Type B pancreatic cell (in vitro differentiated cells): ENCODE measurements at places on chromosomes 2 and 18.

DNA sequence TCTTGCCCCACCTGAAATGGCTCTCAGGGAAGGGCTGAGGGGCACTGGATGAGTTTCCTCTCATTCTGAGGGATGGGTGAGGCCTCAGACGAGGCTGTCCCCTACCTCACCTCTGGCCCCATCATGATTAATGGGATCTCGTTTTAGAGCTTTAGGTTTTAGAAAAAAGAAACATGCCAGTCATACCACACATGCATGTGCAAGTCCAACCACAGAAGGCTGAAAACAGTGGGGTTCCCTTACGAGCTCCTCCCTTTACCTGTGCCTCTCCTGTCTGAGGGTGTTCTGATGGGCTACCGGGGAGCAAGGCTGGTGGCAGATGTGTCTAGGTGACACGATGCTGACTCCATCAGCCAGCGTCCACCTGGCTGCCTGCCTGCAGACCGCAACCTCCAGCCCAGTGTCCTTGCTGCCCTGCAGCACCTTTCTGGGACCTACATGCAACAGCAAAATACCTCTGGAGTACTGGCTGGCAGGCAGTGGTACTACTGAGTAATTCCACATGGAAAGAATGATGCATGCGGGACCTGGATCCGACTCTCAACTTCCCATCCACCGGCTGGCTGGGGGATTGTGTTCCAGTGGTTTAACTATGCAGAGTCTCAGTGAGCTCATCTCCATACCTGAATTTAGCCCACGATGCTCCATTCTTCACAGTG lies 9.1 kb upstream of the LYPD6B start:
- DNase-seq: no peak

DNA sequence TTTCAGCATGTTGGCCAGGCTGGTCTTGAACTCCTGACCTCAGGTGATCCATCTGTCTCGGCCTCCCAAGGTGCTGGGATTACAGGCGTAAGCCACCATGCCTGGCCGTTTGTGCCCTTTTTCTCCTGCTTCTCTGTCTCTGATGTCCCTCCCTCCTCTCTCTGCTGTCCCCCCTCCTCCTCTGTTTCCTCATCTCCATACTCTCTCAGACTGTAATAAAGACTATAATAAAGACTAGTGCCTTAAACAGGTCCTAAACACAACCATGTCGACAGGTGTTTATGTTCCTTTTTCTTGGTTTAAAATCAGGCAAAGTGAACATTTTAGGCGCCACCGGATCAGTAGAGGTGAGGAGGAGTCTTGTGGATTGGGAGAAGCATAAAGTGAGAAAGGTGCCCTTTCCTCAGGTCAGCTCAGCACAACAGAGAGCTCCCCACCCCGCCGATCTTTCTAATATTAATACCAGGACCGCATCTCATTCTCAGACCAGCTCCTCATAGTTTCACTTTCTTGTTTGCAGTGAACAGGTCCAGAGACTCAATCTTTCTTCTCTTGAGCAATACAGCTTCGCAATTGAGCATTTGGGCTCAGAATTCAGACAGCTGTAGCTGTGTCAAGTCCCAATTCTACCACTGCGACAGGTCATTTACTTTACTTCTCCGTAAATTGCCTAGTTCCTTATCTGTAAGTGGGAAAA lies 23.7 kb downstream of the TIMM21 start:
- no peak for DNase-seq

DNA sequence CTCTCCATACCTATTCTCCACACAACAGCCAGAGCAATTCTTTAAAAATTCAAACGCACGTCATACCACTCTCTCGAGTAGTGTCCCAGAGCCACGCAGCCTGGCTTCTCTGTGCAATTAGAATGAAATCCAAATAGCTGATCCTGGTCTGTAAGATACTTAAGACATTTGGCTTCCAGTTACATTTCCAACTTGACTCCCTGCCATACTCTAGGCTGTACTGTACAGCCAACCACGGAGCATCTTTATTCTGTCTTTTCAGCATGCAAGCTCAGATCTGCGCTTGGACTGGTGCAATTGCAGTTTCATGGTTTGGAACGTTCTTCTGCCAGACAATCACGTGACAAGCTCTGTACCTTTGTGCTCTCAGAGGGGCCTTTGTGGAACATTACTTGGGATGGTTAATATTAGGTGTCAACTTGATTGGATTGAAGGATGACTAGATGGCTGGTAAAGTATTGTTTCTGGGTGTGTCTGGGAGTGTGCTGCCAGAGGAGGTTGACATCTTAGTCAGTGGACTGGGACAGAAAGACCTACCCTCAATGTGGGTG lies 325.6 kb downstream of the SOX11 start:
- no peak for DNase-seq

GRCh38 chr2:37665043-37665442 lies 6.4 kb downstream of the CDC42EP3 start:
- no peak for DNase-seq

- DNase-seq: no peak
Measured at GRCh38 chr18:14031053-14031452, 101.2 kb downstream of the ZNF519 start.

- no peak for DNase-seq
Measured at GRCh38 chr2:98868548-98869271, 67.3 kb downstream of the CRACDL start.

GRCh38 chr2:190113000-190113399 lies 50.5 kb upstream of the MSTN start:
- no peak for DNase-seq

DNA sequence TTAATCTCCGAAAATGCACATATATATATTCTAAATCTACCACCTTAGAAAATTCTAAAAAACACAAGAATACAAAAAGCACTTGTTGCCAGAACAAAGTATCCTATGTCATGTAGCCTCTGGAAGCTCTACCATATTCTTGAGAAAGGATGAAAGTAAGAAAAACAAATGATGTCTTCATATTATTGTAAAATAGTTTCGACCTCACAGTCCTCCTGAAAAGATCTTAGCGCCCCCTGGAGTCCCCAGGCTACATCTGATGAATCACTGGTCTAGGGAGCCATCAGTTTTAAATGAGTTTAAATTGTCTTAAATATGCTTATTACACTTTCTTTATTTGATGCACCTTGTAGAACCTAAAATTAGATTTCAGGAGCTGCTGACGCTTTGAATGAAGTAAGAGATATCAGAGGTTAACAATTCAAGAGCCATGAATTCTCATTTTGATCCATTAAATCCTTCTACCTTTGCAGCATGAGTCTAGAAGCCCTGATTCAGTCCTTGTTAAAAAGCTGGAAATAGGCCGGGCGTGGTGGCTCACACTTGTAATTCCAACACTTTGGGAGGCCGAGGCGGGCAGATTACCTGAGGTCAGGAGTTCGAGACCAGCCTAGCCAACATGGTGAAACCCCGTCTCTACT lies 138.8 kb downstream of the MCFD2 start:
- DNase-seq: no peak

GRCh38 chr2:33583194-33583938 lies 15.7 kb downstream of the FAM98A start:
- no peak for DNase-seq

DNA sequence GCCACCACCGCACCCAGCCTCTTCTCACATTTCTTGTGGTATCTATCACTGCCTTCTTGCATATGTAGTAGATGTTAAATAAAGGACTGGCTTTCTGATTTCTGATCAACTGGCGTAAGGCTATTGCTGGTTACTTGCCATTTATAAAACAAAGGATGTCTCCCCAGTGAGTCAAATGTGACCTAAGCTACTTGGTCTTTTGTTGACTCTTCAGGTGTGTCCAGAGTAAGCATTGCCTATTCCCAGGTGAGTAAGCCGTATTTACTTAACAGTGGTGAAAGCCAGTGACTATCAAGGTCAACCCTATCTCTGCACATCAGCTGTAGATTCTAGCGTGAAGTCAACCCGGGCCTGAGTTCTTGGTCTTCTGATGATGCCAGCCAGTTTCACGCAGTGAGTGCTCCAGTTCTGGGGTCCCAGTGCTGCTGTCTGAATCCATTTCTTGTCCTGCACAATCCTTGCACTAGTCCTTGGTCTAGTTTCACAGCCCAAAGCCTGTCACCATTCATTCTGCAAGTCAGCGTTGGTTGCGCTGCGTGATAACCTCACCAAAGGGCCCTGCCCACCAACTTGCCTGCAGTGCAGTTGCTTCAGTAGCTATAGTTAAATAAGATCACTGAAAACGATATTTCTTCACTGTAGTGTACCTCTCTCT lies 120.2 kb downstream of the GBX2 start:
- DNase-seq: no peak

DNA sequence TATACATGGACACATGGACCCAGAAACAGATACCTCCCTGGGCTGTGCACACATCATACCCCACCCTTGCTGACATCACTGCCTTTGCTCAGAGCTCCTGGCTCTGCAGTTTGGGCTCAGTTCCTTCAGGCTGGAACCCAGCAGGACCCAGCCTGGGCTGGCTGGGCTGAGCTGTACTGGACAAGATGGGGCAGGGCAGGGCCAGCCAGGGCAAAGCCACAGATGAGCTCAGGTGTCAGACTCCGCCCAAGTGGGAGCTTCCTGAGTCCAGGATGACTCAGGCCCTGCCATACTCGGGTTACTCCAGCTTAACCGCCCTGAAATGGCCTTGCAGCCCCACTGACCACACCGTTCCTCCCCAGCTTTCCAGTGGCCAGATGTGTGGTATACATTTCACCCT lies 284.9 kb downstream of the OSR1 start:
- DNase-seq: no peak

DNA sequence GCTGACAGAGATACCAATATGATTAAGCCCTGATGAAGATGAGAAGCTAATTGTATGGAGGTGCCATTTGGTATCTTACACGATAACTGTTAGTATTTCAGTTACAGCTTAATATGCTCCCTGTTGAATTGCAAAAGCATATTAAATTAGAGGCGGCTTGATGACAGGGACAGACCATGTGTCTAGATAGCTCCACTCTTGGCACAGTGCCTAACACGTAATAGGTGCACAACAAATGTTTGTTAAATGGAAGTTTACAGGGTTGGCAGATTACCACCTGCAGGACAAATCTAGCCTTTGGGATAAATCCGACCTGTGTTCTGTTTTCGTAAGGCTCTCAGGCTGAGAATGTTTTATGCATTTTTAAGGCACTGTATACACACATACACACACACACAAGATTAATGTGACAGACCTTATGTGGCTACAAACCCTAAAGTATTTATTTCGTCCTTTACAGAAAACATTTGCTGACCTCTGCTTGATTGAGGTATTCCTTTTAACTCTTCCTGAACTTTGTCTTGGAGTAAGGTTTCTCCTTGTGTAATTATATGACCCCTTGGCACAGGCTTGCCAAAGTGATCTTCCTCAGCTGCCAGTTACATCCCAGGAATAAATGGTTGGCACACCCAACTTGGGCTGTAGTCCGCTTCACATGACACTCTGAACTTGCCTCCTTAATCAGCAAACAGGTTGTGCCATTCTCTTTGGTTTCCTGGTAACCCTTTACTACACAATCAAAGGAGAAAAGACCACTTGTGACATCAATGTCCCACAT lies 348.9 kb downstream of the HRH4 start:
- DNase-seq: no peak

DNA sequence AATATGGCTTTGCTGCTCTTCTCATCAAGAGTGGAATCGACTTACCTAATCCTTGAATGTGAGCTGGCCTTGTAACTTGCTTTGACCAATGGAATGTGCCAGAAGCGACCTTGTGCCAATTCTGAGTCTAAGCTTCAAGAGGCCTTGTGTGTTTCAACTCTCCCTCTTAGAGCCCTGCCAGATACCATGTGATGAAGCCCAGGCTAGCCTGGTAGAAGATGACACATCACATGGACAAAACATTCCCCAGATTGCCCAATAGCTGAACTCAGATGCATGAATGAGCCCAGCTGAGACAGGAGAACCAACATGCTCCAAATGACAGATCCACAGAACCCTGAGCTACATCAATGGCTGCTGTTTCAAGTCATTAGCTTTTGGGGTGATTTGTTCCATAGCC lies 4.2 kb upstream of the KLHL14 start:
- DNase-seq: no peak
